Nephron progenitor cell (in vitro differentiated cells): ENCODE measurements at places on chromosomes 11 and 22.
A peak's percentile ranks its signal among the peaks of the same experiment; 100 is the strongest.

GRCh38 chr11:73177380-73177777, 35.3 kb upstream of the FCHSD2 start:
- DNase-seq = no peak
- no peak overlapping the region for H3K27ac ChIP-seq
- H3K4me3 ChIP-seq = no peak overlapping the region
- H3K27me3 ChIP-seq = peaks cover 34% of the 10 kb centered on the region

- H3K36me3 ChIP-seq = no peaks in the 10 kb centered on the region
- DNase-seq = no peak
- H3K4me1 ChIP-seq = peaks cover 13% of the 10 kb centered on the region
- no peak overlapping the region for H3K4me3 ChIP-seq
Observed at GRCh38 chr22:24184057-24184798, 2.9 kb downstream of the SUSD2 start.

DNA sequence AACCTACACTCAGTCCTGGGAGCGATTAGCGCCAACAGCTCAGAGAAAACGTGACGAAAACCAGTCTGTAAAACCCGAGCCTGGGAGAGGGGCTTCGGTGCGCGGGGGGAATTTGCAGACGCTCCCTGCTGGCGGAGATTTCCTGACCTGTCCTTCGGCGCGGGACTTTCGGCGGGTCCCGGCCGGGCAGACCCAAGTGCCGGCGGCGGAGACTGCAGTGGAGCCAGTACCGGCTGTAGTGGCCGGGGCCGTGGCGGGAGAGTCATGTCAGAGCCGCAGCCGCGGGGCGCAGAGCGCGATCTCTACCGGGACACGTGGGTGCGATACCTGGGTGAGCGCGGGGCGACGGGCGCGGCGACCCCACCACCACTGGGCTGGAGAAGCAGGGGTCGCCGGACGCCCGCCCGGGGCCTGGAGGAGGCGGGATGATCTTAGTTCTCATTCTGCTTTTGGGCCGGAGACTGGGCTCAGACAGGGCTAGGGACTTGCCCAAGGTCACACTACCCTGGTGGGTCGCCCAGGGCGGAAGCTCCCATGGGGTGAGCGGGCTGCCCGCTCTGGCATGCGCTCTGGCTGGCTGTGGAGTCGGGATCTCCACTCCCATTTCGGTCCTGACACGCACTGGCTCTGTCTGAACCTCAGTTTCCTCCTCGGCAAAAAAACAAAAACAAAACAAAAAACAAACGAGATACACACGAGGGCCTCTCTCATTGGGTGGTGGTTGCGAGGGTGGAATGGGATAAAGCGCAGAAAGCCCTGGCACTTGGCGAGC, at the start of gene MTFP1:
TSS of gene MTFP1 (plus strand) at position 153 of the 772 bp plus-strand sequence. CDS start at position 265, 112 bp downstream.
- peaks cover 6% of the 10 kb centered on the region for H3K27me3 ChIP-seq
- H3K4me3 ChIP-seq = peak within 1 kb of the TSS; percentile 91
- DNase-seq = peak; percentile 76
- peaks cover 46% of the 10 kb centered on the region for H3K4me1 ChIP-seq
- peak within 1 kb of the TSS; percentile 13 for H3K27ac ChIP-seq

DNA sequence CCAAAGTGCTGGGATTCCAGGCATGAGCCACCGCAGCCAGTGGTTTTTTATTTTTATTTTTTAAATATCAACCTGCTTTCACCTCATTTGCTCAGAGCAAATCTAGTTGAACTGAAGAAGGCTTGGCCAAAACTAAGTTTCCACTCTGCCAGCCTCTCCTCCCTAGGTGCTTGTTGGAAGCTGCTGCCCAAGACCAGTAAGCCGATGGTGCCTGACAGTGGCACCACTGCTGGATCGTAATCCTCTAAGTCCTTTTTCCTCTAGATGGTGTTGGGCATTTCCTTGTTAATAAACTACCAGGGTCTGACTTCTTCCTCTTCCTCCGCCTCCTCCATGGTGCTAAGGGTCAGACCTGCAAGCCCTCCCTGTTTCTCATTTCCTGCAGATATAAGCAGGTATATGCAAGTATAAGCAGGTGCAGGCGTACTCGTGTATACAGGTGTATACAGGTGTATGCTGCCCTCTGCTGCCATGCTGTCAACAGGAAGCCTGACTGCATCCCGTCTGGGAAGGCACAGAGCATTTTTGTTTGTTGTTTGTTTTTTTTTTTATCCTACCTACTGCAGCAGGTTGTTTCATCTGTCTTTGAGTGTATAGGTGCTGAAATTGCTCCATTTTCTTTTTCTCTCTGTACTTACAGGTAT, 1.6 kb downstream of the NADSYN1 start:
- H3K4me3 ChIP-seq = peak overlapping the region; percentile 75
- peaks cover 32% of the 10 kb centered on the region for H3K36me3 ChIP-seq
- H3K27ac ChIP-seq = no peak overlapping the region
- peaks cover 44% of the 10 kb centered on the region for H3K4me1 ChIP-seq
- H3K27me3 ChIP-seq = no peaks in the 10 kb centered on the region

- no peak overlapping the region for H3K27ac ChIP-seq
- H3K27me3 ChIP-seq = no peaks in the 10 kb centered on the region
- H3K4me3 ChIP-seq = no peak overlapping the region
- H3K36me3 ChIP-seq = peaks cover 9% of the 10 kb centered on the region
- H3K4me1 ChIP-seq = peaks cover 49% of the 10 kb centered on the region
Observed at GRCh38 chr11:92391364-92391763, 166.7 kb downstream of the FAT3 start.
